ENCODE measurements at places on chromosomes 4 and X. TPM values are rescaled to one million over a fixed set of nuclear protein-coding genes. Genes with fewer than 3 reads are reported as not detected.

DNA sequence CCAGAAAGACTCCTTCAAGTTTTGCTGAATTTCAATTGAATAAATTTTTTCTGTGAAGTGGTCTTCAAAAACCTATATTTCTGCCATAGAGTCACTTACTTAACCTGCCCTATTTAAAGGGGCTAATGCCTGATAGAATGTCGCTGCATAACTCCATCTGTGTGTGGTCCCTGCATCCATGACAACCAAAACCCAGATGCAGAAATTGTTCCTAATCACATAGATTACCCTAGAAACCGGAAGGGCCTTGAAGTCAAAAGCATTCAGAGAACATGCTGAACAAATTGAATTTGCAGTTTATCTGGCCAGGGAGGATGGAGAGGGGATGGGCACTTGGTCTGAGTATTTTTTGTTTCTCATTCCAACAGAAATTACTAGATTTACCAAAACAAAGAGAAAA is 1.5 kb upstream of the PARM1 start:
- no peak for DNase-seq

DNA sequence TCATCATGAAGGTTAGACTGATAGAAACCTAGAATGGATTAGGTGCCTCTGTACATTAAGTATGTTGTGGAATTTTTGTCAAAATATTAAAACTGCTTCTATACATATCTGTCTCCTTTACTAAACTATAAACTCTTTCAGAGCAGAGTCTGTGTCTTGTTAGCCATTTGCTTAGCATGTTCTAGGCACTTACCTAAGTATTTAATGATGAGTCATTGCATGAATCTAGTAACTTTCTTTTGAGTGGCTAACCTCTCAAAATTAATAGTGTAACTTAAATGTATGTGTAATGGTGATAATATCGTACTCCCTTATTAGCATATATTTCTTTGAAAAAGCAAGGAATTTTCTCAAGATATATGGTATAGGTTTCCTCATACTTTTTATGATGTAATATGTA is 57.8 kb downstream of the RAP1GDS1 start:
- DNase-seq, result no peak

- DNase-seq, result no peak
These were observed 1.8 kb downstream of the L1CAM start for GRCh38 chrX:153884136-153884535.

GRCh38 chrX:17922303-17922702 is 61.2 kb upstream of the RAI2 start:
- no peak for DNase-seq

DNA sequence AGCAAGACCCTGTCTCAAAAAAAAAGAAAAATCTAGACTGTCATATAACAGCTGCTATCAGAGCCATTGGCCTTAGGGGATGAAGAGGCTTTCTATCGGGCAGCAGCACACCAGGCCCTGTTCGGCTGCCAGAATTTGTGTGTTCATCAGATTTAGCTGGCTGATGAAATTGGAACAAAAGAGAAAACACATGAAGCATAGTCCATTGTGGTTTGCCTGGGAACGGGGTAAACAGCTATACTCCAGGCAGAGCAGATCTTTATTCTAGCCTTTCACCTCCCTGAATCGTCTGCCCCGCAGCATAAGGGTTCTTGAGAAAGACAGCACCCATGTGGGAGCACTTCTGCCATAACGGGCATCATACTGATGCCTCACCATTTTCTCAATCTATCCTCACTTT is 11.6 kb downstream of the TKTL1 start:
- no peak for DNase-seq

LIMCH1 gene
- total RNA-seq, result not detected

SLC2A9 gene
- 2.0 TPM for total RNA-seq

RTL3 gene
- total RNA-seq, result not detected
